Fibroblast of lung (primary cell): ENCODE measurements at places on chromosomes 7 and 10.

- no peak for DNase-seq
These were observed 41.5 kb upstream of the CXCL12 start for GRCh38 chr10:44426247-44427034.

GRCh38 chr7:44280636-44280992 is 44.8 kb downstream of the CAMK2B start:
- DNase-seq: no peak

DNA sequence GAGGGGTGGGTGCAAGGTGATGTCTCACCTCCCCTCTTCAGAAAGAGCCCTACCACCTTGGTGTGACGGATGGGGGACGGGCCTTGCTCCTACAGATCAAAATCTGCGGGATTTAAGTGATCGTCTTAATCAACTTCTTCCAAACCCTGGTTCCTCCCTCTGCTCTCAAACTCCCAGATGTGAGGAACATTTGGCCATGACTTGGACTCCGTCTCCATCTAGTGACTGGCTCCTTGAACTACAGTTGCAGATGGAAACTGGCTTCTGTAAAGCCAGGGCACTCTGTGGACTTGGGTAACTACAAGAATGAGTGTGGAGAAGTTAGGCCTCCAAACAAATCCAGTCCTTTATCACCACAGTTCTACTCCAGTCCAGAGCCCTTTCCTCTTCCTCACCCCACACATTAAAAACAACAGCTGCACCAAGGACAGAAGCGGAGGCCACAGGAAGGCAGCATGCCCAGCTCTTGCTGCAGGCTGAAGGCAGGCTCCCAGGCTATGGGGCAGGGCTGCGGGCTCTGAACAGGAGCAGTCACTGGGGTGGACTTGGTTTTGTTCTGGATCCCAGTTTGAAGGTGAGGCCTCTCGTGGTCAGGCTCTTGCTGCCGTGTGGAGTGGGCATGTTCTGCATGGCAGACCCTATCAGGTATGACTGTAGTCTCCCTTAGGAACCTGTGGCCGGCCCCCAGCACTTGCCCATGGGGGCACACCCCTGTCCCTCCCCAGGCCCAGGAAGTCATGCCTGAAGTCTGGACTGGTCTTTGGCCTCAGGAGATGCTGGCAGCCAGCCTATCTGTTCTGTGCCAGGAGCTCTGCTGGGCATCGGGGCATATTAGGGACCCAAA is 79.4 kb downstream of the VWC2 start:
- peak; percentile 2 for DNase-seq

DNA sequence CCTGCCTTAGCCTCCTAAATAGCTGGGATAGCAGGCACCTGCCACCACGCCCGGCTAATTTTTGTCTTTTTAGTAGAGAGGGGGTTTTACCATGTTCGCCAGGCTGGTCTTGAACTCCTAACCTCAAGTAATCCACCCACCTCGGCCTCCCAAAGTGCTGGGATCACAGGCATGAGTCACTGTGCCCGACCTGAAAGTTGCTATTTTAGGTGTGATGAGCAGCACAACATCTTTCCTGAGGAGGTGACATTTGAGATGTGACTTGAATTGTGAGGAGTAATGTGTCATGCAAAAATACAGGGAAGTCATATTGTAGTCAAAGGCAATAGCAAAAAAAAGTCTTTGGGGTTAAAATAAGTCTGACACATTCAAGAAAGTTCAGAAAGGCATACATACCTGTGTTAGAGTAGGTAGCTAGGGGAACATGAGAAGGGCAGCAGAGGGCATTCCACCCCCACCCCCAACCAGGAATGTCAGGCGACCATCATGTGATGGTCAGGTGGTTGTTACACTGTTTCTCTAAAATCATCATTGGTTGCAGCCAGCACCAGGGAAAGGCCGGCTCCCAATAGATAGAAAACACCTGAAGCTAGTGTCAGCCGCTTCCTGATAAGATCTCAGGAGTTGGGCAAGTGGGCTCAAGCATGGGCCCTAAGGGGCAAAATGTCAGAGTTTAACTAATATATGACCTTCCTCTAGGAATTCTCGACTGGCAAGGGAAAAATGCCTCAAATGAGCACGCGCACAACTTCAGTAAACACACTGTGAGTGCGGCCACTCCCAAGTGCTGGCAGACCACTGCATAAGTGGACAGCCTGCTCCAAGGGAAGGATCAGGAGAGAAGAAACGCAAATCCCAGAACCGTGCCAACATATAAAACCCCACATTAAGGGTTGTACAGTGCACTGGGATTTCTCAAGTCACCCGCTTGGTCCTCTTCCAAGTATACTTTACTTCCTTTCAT is at the start of gene TACC2:
TSS of gene TACC2 (plus strand) at position 803 of the 964 bp plus-strand sequence. CDS start 32,819 bp downstream, outside the sequence.
- no peak for DNase-seq

- no peak for DNase-seq
These were observed 35.4 kb downstream of the MASTL start for GRCh38 chr10:27190508-27190907.

- no peak for DNase-seq
These were observed 240.9 kb upstream of the IMMP2L start for GRCh38 chr7:111803015-111803758.

DNA sequence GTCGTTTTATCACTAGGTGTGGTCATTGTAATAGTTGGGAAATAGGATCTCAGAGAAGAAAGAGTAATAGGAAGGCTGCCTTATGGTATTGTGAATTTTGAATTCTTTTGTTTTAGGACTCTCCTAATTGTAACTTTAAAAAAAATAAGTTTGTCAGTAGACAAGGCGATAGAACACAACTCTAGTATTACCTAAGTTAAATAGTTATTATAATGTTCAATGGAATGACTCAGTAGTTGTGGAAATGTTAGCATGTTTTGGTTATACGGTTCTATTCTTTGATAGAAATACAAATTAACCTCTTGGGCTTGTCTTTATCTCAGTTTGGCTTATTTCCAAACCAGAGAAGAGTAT is 1.4 kb downstream of the DNAH11 start:
- DNase-seq: no peak

GRCh38 chr10:88088441-88089340 is 225.3 kb downstream of the PTEN start:
- no peak for DNase-seq

- no peak for DNase-seq
These were observed 56.4 kb downstream of the CDHR3 start for GRCh38 chr7:106019470-106019820.

- DNase-seq: no peak
These were observed 18.1 kb downstream of the RAB11FIP2 start for GRCh38 chr10:118028619-118029018.

DNA sequence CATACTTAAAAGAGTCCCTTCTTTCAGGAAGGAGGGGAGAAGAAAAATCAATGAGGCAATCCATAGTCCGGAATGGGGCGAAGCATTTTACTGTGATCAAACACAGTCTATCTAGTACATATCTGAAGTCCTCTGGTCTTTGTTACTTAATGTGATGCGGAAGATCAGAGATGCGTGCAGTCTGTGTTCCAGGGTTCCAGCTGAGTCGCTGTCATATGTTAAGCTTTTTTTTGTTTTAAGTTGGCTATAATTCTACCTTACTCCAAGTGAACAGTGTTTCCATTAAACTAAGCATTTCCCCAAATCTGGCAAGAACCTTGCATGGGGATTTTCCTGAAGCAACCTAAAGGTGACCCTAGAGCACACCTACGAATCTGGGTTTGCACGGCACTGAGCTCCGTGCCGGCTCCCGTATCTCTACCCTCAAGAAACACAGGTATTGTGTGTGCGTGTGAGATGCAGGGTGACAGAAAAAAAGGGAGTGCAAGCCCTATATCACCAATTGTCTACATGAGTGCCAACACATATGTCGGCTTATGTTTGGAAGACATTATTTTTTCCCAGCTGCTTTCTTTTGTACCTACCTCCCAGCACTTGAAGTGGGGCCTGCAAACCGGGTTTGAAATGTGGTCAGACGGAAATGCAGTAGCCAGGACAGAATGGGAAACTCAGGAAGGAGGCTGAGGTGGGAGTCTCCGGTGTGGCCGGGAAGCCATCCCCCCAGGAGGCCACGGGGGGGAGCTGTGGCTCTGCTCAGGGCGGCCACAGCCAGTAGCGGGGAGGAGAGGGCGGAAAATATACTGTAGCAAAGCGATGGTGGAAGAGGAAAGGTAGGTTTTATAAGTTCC is 435.8 kb upstream of the MGMT start:
- DNase-seq: peak; percentile 54
